H7 (cell line): ENCODE measurements at places on chromosomes 12 and 14. TPM values are rescaled to one million over a fixed set of nuclear protein-coding genes. Genes with fewer than 3 reads are reported as not detected.
A peak's percentile ranks its signal among the peaks of the same experiment; 100 is the strongest.

SELPLG gene
- 0.10 and 0.15 TPM in 2 replicates for total RNA-seq

CAPRIN2 gene
- total RNA-seq = 44.0 and 71.5 TPM in 2 replicates

STAB2 gene
- not detected in 2 replicates for total RNA-seq

NANOG gene
- 147 and 178 TPM in 2 replicates for total RNA-seq

CD4 gene
- total RNA-seq = 0.66 and 0.81 TPM in 2 replicates

RASSF9 gene
- 0.41 and 0.87 TPM in 2 replicates for total RNA-seq

SDR9C7 gene
- 0.28 TPM in 1 of 2 replicates, not detected in the other for total RNA-seq

PLEKHG3 gene
- total RNA-seq = 36.7 and 47.0 TPM in 2 replicates

IL23A gene
- total RNA-seq = 4.0 and 7.6 TPM in 2 replicates

CLEC9A gene
- not detected in 2 replicates for total RNA-seq

OTX2 gene
- total RNA-seq = 85.8 and 148 TPM in 2 replicates

ASCL1 gene
- total RNA-seq = 0.07 TPM in 1 of 2 replicates, not detected in the other

AVPR1A gene
- 0.03 TPM in 1 of 2 replicates, not detected in the other for total RNA-seq

SMIM41 gene
- not detected in 2 replicates for total RNA-seq

DNA sequence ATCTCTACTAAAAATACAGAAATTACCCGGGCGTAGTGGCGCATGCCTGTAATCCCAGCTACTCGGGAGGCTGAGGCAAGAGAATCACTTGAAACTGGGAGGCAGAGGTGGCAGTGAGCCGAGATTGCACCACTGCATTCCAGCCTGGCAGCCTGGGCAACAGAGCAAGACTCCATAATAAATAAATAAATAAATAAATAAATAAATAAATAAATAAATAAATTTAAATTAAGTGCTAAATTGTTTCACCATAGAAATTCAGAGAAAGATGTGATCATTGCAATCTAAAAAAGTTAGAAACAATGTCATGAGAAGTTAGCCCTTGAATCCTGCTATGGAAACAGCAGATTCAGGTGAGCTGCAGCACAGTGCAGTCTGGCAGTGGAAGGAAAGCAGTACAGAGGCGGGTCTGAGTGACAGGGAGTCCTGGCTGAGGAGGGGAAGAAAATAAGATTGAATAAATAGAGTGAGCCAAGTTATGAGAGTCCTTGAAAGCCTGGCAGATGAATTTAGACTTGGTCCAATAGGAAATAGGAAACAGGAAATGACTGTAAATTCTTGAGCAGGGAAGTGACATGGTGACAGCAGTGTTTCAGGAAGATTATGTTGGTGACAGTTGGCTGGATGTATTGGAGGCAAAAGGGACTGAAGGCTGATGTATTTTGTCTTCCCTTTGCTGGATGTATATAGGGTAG, 241.5 kb downstream of the GXYLT1 start:
- no peak for DNase-seq

DNA sequence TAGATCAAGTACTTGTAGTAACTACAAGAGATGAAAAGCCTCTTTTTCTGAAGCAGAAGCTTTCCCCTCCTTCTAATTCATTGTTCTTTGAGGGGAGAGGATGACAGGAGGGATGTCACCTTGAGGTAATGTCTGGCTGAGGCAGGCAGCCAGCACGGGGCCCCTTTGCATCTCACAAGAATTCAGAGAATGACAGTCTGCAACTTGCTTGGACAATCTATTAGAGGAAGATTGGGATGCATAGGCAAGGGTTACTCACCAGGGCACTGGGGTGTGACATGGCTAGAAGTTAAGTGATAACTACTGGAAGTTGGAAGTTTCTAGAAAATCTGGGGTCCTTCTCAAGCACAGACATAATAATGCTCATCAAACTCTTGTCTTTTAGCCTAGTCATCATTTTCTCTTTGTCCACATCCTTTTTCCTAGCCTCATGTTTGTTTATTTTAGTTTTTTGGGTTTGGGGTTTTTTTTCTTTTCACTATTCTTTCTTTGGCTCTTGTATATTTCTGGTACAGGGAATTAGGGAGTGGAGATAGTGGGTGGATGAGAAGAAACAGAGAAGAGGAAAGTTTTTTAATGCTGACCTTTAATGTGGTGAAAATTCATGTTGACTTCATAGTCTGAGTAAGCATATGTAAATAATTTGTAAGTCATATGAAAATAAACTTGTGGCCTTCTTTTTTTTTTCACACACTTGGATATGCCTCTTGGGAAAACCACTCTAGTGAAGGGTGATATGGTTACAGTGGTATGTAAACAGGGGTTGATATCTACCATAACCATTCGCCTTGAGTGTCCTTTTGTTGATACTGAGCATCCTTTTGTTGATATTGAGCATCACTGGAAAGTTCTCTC, 55.1 kb downstream of the TTLL5 start:
- DNase-seq = no peak

GRCh38 chr14:70857496-70857890, 48.2 kb upstream of the MAP3K9 start:
- DNase-seq = no peak

GRCh38 chr12:96335270-96335669, 65.0 kb downstream of the CDK17 start:
- DNase-seq = no peak

DNA sequence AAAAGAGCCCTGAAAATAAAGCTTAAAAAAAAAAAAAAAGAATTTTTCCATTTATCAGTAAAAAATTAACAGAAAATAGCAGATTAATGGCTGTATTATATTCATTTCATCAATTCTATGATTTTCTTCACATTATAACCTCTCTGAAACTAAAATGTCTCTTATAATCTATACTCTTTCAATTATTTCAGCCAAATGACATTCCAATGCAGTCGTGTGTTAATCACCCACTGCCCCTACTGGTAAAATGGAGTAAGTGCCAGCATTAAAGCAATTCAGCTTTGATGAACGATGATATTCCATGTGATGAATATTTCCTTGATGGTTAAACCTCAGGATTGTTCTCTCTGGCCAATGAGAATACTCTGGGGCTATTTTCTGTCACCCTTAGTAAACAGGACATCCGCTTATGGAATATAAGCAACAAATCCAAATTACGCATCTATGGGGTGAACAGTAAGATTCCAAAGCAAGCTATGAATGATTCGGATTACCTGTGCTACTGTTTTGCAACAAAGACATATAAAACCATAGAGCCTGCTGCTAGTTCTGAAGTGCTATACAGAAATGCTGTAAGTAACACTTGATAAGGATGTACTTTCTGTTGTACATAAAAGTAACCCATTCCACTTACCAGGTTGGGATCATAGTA, 20.3 kb upstream of the SYCP3 start:
- DNase-seq = peak; percentile 33

- no peak for DNase-seq
These were observed 38.0 kb downstream of the TMEM120B start for GRCh38 chr12:121750507-121750955.

DNA sequence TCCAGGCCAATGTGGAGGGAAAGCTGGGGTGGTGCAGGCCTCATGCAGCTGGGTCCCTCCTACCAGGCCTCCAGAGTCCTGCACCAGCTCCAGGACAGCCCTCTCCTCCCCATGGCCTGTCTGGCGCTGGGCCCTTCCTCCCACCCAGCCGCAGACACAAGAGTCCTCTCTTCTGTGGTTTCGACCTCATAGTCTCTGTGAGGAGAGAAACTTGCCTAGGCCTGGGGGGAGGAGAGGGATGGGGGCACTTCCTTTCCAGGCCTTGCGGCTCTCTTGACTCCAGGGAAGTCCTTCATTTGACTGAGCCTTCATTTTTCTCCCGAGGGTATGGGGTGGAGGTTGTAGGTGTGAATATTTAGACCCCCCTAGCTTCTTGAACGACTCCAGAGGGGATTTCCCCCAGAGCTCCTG, 2.3 kb downstream of the MMP14 start:
- DNase-seq = peak; percentile 65

DNA sequence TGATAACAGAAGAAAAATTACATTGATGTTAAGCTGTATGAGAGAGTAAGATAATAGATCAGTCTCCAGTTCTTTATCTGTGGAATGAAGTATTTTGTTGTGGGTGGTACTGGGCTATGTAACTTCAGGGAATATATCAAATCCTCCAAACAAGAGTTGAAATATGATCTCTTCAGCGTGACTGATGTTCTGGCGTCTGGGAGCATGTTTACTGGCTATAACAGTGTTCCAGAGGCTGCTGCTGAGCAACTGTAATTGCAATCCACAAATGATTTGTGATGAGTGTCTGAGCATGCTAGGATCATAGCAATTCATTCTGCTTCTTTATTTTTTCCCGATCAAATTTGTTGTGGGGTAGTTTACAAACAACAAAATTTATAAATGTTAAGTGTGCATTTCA, 18.6 kb upstream of the CCDC198 start:
- no peak for DNase-seq

- no peak for DNase-seq
These were observed 362 bp upstream of the TSFM start for GRCh38 chr12:57782243-57782607.

DNA sequence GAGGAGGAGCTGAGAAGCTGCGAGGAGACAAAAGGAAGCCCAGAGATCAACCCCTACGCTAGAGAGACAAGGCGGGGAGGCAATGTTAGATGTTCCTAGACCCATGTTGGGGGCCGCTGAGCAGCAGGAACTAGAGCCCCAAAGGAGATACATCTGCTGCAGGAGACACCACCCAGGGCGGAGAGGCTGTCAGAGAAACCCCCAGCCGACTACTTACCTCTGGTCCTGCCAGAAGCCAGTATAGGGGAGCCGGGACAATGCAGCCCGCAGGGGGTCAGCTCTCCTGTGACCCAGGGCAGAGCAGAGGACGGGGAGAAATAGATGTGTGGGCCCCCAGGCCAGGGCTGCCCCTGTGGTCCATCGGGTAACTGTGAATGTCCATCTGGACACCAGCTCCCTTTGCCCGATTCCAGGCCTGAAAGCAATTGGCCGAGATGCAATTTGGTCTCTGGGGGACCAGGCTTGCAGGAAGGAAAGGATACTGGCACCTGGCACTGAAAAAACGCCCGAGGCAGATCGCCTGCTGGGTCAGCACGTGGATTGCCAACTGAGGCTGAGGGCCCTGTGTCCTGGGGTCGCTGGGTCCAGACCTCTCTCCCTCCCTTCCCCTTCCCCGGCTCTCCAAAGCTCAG, 34.9 kb downstream of the SYNE3 start:
- no peak for DNase-seq

DNA sequence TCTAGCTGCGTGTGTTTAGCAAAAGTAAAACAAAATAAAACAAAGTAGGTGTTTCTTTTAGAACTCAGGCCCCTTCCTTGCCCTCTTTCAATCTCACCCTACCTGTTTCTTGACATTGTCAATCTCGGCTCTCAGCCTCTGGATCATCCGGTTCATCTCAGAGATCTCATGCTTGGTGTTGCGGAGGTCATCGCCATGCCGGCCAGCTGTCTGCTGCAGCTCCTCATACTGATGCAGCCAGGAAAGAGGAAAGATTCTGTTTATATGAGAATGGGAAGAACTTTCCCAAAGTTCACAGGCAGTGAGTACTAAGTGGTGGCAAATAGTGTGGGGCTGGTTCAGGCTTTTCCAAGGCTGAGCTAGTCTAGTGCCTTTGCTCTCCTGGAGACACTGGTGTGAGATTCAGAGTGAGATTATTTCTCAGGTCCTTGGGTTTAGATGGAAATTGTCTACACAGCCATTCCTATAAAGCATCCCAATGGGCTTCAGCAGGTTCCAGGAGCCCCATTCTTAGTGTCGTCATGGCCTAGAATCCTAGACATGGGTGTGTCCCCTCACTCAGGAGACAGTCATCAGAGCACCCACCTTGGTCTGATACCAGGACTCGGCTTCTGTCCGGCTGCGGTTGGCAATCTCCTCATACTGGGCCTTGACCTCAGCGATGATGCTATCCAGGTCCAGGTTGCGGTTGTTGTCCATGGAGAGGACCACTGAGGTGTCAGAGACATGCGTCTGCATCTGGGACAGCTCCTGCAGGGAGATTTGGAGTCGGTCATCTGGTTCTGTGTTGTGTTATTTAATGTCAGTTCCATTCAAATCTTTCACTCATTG, 3.0 kb downstream of the KRT5 start:
- peak; percentile 8 for DNase-seq

DNA sequence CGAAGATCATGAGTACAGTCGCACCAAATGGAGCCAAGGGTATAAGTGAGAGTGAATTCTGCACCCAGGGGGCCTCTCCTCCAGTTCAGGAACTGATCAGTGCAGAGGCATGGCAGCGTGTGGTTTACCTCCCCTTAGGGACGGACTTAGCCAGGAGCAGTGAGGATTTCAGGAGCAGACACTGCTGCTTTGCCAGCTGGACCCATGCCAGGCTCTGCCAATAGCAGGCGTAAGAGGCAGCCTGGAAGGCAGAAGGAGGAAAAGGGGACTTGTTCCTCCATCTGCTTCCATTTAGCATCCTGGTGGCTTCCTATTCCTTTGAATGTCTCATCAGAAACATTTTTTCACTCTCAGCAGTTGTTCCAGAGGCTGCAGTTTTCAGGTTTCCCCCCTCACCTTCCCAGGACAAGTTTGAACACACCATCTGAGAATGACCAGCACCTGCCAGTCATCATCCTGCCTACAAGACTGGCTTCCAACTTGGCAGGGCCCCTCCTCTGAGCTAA, 137.0 kb upstream of the LMNTD1 start:
- no peak for DNase-seq

DNA sequence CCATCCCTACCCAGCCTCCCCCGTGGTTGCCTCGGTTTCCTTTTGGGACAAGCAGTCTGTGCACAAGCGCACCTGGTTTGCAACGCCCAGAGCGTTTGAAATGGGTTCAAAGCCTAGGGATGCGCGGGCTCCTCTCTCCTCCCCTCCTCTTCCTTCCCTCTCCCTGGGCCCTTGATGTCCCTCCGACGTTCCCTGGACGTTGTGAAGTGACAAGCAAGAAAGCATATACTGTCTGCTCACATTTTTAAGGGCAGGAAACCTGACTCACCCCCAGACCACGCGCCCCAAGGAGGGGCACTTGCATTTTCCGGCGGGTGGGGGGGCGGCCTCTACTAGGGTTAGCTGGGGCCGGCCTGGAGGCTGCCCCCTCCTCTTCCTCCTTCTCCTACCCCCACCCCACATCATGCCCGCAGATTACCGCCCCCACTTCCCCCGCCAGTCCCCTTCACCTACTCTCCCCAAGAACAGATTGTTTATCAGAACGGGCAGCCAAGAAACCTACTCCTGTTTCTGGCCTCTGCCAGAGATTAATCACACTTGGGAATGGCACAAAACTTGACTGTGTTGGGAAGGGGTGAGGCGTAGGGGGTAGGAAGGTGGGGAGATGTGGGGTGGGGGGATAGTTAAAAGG, 9.5 kb upstream of the IRF2BPL start:
- DNase-seq = peak; percentile 53

DNA sequence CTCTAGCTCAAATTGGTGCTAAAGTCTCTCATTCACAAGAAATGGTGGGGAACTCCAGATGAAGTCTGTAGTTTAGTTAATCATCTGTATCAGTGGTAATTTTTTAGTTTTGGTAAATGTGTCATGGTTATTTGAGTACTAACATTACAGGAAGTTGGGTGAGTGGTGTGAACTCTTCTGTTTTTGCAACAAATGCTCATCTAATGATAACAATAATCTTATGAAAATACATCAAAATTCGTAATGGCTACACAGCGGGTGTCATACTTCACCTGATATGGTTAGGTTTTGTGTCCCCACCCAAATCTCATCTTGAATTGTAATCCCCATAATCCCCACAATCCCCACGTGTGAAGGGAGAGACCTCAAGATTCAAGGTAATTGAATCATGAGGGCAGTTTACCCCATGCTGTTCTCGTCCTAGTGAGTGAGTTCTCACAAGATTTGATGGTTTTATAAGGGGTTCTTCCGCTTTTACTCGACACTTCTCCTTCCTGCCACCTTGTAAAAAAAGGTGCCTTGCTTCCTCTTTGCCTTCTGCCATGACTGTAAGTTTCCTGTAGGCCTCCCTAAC, 209.3 kb upstream of the FOXN3 start:
- no peak for DNase-seq

GRCh38 chr12:126960709-126961108, 1306.3 kb upstream of the TMEM132C start:
- DNase-seq = no peak
